ENCODE measurements at places on chromosomes 4 and X.

GRCh38 chr4:17758485-17758884 lies 22.9 kb downstream of the FAM184B start:
- no peak for DNase-seq

DNA sequence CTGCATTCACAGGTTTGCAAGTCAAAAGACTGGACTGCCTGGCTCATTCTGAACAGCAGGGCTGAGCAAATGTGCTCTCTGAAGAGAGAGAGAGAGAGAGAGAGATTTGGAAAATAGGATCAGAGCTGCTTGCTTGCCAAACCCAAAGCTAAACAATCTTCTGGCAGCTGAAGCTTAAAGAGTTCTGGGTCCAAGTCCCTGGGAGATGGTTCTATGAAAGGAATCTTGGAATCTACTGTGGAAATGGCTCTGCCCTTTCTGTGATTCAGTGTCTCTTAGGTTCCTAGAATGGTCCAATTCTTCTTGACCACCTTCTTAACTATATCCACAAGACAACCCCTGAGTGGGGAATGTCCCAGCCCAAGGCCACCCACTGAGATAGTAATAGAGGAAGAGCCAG lies 66.1 kb upstream of the EFNB1 start:
- no peak for DNase-seq

DNA sequence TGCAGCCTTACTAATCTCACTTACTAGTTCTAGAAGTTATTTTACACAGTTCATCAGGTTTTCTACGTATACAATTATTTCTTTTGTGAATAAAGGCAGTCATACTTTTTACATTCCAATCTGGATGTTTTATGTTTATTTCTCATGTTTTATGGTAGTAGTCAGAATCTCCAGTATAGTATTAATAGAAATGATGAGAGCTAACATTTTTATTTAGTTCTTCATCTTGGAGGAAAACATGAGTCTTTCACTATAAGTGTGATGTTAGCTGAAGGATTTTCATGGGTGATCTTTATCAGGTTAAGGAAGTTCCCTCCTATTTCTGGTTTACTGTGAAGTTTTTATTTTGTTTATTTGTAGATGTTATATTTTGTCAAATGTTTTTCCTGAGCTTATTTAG lies 256.1 kb upstream of the GIMD1 start:
- DNase-seq, result no peak

- DNase-seq, result no peak
These were observed 1.4 kb upstream of the POLA1 start for GRCh38 chrX:24692305-24692704.

DNA sequence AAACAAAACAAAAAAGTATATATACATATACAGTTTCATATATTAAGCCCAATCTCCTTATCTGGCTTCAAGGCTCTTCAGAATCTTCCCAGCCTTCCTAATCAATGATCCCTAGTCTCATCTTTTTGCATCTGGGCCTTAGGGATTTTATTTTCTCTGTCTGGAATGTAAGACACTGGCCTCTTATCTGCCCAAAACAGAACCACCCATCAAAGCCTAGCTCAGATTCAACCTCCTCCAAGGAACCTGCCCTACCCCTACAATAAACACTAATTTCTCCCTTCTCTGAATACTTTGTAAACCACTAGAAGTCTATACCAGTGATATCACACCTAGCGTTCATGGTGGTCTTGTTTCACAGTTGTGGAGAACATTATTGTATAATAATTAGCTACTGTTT lies 23.2 kb upstream of the GAB1 start:
- no peak for DNase-seq

DNA sequence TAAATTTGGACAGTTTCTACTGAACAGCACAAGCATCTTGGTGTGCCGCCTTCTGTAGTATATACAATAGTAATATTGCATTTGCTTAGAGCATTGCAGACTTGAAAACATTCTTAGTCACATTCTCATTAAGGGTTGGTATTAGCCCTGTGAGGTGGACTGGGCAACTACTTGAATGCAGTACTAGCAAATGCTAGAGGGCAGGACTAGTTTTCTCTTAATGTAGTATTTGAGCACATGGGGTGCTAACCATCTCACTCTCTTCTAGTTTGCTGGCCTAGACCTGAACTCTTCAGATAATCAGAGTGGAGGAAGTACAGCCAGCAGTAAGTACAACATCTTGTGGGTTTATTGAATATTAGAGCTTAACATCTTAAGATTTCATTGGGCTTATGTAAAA lies 3.2 kb downstream of the DDX3X start:
- no peak for DNase-seq

DNA sequence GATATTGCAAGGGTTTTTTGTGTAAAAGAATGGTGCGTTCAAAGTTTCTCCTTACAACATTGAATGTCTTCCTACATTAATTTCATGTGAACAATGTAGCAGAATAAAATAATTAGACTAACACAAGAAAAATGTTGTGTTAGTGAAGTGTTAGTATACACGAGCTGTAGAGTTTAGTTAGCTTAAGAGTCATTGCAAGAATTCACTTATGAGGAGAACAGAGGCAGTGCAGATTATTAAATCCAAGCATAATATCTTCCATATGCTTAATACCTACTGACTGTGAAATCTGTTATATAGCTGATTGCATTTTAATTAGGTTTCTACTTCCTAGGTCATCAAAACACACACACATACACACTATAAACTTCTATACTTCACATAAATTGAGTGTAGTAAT lies 959.0 kb downstream of the FAT4 start:
- no peak for DNase-seq

GRCh38 chrX:50920132-50920531 lies 9.6 kb downstream of the BMP15 start:
- no peak for DNase-seq

DNA sequence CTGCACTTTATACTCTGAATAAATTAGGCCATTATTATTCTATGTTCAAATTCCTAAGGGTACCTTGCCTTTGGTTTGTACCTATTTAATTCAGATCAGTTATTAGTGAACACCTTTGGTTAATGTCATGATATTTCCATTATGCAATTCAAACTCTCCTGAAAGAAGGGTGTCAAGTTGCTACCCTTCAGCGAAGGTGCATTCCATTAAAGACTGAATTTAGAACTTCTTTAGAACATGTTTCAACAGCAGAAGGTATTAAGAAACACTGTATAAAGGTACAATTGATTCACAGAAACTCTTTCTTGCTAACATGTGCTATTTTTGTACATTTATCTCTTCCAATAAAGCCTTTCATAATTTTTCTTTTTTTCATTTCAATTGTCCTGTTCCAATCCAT lies 1545.4 kb upstream of the PCDH10 start:
- no peak for DNase-seq

GRCh38 chr4:31106419-31106818 lies 386.2 kb downstream of the PCDH7 start:
- DNase-seq, result no peak

DNA sequence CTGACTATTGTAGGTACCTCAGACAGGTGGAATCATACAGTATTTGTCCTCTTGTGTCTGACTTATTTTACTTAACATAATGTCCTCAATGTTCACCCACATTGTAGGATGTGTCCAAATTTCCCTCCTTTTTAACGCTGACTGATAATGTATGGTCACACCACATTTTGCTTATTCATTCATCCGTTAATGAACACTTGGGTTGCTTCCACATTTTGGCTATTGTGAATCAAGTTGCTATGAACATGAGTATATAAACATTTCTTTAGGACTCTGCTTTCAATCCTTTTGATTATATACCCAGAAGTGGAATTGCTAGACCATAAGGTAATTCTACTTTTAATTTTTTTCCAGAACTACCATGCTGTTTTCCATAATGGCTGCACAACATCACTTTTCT lies 87.0 kb upstream of the NDP start:
- DNase-seq, result no peak

GRCh38 chr4:48603366-48604003 lies 113.4 kb downstream of the ZAR1 start:
- DNase-seq, result no peak
